Mucosa of descending colon (tissue), 3 donors: ENCODE measurements at places on chromosomes 13 and 19. TPM values are rescaled to one million over a fixed set of nuclear protein-coding genes. Genes with fewer than 3 reads are reported as not detected.

Gene FUZ
- 6.6 TPM for total RNA-seq

Gene PET100
- 91.1 TPM for total RNA-seq

Gene IZUMO1
- total RNA-seq = not detected

Gene ACER1
- total RNA-seq = not detected

Gene CYSLTR2
- 0.58 TPM for total RNA-seq

Gene ZNF154
- 0.72 TPM for total RNA-seq
